SK-N-SH (cell line): ENCODE measurements at places on chromosomes 3 and 15. TPM values are rescaled to one million over a fixed set of nuclear protein-coding genes. Genes with fewer than 3 reads are reported as not detected.

ALS2CL gene
- 0.18 and 0.58 TPM in 2 replicates for polyA plus RNA-seq

GOLGA6L9 gene
- 7.3 and 7.4 TPM in 2 replicates for polyA plus RNA-seq

NEK4 gene
- 8.8 and 9.3 TPM in 2 replicates for polyA plus RNA-seq

ARHGAP31 gene
- 4.4 and 7.7 TPM in 2 replicates for polyA plus RNA-seq

IL5RA gene
- not detected in 2 replicates for polyA plus RNA-seq

ARNT2 gene
- 14.1 and 17.0 TPM in 2 replicates for polyA plus RNA-seq

PLSCR5 gene
- not detected in 2 replicates for polyA plus RNA-seq
